ENCODE measurements at places on chromosomes 1 and 21.

GRCh38 chr1:45355683-45356082, 15.4 kb upstream of the MUTYH start:
- no peak for DNase-seq

DNA sequence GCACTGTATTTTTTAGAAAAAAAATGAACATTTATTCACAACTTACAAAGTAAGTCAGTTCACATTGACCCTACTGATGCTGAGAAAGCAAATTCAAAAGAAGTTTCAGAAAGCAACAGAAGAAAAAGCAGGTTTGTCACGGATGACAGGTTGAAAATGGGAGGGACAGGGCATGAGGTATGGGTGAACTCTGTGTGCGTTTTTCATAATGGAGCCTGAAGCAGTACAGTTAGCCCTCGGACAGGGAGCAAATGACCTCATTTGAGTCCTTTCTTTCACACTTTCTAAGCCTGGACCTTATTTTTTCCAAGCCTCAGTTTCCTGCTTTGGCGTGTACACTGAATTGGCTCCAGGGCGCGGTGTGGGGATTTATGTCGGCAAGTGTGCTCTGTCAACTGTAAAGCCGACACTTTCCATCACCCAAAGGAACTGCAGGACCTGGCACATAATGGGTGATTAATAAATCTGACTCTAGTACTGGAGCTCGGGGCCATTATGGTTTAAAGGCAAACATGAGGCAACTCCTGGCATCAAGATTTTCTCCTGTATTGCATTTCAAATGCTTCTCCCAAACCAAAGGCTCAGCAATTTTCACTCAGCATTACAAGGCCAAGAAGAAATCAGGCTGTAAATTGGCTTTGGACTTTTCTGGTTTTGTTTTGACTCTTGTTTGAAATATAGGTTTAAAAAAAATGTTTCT, 345.5 kb upstream of the DUSP10 start:
- no peak for DNase-seq

DNA sequence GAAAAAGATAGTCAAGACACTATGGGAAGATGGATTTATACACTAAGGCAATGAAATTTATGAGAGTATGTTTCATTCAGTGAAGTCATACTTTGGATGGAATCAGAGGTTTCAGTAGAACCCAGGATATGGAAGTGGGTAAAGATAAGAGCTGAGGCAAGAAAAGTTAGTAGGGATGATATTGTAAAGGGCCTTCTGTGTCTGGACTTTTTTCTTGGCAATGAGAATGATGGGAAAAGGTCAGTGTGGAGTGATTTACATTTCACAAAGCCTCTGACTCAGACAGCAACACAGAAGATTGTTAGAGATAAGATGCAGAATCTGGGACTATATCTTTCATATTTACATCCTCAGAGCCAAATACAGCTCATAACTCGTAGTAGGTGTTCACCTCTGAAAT, 32.1 kb downstream of the SH3BGR start:
- no peak for DNase-seq

DNA sequence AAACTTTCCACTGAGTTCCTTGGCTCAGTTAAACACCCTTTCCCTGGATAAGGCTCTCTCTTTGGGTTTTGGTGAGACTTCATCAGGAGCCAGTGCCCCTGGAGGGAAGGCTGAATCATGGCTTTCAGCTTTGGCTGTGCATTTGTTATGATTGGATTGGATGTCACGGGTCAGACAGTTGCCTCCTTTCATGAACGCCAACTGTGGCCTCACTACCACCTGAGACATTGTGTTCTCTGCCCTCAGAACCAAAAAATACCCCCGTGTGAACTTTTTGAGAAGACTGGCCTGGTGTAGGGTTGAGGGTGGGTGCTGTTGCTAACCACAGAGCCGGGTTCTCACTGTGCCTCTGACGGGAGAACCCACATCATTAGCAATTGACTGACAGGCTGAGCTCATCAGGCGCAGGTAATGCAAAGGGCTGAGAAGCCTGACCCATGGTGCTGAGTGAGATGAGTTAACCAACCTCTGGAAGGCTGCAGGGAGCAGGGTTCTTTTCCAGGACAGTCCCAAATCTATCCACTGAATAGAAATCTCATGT, 65.6 kb downstream of the HHAT start:
- no peak for DNase-seq

DNA sequence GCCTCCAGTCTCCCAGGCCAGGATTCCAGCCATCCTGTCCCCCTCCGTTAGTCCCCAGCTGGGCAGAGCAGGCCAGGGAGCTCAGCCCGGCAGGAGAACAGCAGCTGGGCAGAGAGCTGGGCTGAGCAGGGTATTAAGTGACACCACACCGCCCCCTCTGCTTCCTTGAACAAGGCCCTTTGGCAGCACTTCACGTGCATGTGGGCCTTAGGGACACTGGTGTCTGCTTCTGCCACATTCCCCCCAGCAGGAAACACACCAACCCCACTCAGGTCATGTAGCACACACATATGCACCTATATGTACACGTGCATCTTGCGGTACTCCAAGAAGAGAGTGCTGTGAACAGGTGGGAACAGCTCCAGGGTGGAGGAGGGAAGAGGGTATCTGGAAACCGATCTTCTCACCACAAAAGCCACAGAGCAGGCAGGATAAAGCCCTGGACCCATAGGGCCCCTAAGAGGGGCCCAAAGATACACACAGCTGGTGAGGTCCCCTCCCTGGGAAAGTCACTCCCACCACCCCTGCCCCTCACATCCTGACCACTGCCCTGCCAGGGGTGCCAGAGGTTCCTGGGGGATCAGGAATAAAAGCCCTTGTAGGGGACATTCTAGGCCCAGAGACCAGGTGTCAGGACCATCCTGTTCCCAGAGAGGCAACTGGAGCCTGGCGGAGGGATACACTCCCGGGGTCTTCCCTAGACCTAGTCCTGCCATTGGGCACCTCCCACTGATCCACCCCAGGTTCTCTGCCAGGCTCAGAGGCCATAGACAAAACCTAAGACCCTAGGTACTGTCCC, 4.5 kb downstream of the EPHA2 start:
- no peak for DNase-seq

DNA sequence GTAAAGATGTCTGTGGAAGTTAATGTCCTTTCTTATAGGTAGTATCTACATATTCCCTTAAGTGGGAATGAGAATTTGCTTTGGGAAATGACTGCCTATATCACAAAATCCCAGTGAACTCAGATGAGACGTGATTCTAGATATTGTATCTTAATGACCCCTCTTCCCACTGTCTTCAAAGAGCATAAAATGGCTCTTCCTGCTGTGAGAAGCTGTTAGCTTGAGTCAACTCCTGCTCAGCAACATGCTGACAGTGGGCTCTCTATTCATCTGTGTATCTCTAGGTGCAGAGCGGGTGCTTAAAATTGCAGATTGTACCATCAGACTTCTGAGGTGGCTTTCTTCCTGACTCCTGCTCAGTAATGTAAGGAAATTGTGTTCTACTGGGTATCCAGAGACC, 100.6 kb downstream of the SPAG17 start:
- no peak for DNase-seq

GRCh38 chr1:29454616-29455380, 218.5 kb downstream of the PTPRU start:
- no peak for DNase-seq

DNA sequence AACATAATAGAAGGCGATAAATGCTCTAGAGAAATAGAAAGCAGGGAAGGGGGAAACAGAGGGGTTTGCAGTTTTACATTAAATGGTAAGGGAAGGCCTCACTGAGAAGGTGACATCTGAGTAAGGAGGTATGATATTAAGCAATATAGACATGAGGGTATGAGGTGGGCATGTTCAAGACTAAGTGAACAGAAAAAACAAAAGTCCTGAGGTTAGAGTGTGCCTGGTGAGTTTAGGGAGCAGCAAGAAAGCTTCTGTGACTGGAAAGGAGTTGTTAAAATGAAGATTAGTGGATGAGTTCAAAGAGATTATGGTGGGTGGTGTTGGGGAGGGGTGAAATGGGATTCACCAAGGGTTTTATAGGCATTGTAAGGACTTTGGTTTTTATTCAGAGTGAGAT, 8.6 kb downstream of the RPRD2 start:
- DNase-seq, result no peak

DNA sequence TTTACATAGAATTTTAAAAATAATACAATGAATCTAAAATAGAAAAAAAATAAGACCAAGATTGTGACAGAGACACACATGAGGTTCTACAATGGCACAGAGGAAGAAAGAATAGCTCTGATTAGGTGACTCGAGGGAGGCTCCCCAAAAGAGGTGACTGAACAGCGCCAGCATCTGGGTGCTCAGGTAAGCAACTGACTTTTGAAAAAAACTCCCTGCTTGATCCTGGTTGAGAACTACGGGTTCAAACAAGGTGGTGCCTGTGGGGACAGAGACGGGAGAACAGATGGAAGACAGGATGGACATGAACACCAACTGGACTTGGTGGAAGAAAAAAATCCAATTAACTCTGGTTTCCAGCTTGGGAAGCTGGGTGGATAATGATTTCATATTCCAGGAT, 22.5 kb downstream of the BATF3 start:
- no peak for DNase-seq

DNA sequence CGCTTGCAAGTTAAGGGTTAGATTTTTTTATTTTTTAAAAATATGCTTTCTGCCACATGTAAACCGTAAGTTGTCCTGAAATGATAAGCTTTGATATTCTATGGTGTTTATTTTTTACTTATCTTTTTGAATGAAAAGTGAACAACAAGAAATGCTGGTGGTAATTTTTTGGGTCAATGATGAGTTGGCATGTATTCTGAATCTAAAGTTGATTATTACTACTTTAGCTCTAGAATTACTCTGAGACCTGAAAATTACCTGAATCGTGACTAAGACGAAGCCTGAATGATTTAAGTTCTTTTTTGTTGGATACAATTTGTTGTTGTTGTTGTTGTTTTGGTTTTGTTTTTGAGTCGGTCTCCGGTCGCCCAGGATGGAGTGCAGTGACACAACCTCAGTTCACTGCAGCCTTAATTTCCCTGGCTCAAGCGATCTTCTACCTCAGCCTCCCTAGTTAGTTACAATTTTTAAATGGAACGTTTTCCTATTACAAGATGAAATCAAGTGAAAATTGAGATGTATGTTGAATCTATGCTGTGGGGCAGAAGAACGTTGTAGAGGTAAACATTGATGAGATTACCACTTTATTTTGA, 941 bp downstream of the RABGGTB start:
- DNase-seq, result peak; percentile 36

Data from activated CD4-positive, alpha-beta T cell treated with anti-CD3 and anti-CD28 coated beads, Interleukin-2, amount 50 U/mL, for 16 hours (primary cell).